K562 (cell line): ENCODE measurements at places on chromosomes 3 and 15. TPM values are rescaled to one million over a fixed set of nuclear protein-coding genes. Genes with fewer than 3 reads are reported as not detected.

- DNase-seq, result no peak
These were observed 683.8 kb downstream of the ZNF385D start for GRCh38 chr3:21067031-21067813.

DNA sequence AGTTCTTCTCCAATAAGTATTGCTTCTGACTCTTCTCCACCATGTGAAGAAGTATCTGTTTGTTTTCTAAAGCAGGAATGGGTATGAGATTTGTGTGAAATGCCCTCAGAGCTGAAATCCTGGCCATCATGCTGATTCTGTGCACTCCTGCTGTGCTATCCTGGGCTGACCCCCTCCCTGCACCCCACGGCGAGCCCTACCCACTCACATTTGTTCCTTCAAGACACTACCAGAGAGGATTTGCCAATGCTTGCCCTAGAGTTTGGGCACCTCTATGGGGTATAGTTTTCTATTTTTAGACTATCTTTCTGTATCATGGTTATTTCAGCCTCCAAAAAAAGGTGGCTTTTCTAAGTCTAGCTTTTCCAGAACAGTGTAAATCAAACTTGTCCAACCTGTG is 18.5 kb downstream of the TXNRD3 start:
- no peak for DNase-seq

DNA sequence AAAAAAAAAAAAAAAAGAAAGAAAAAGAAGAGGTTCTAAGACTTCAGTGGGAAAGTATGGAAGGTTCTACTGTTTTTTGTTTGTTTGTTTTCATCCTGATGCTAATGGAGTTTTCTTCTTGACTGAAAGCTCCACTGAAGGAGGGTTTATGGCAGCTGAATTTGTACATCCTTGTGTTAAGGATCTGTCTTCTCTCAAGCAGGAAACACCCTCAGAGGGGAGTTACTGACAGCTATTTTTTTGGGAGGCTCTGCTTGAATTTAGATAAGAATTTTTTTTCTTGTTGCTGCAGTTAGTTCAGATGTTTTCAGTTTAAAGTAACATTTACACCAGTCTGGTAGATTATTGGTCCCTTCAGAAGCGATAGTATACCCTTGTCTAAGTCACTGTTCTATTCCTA is 325.3 kb downstream of the ROBO2 start:
- no peak for DNase-seq

DNA sequence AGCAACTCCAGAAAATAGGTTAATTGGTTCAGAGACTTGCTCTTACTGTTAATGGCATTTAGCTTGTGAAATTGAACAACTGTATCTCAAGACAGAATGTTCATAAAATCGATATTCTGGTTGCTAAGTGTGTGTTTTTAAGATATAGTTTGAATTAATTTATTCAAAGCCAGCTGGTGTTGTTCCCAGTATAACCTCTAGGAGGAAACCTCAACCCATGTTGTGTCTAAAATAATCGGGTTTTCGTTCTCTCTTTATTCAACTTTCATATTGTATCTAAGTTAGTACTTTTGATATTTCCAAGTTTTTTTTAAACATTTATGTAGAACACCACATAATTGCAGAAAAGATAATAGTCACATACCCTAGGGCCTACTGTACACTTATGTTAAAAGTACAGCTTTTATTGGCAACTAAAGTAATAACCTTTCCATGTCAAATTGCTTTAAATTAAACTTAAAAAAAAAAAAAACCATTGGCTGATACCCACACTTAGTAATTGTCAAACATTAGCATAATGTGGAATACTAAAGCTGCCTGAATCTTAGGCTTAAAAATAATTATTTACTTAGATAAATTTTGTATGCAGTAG is 90.9 kb downstream of the SAMMSON start:
- DNase-seq, result peak; percentile 16

- no peak for DNase-seq
These were observed 575.8 kb upstream of the TBL1XR1 start for GRCh38 chr3:177772908-177773557.

- peak; percentile 84 for DNase-seq
These were observed 891 bp downstream of the RFT1 start for GRCh38 chr3:53129344-53129743.

- DNase-seq, result peak; percentile 45
These were observed 716 bp downstream of the SELENOS start for GRCh38 chr15:101276501-101277037.

- no peak for DNase-seq
These were observed 231.9 kb downstream of the DTWD1 start for GRCh38 chr15:49852756-49853155.

GRCh38 chr3:134477002-134477401 is 8.8 kb downstream of the ANAPC13 start:
- DNase-seq, result no peak

DNA sequence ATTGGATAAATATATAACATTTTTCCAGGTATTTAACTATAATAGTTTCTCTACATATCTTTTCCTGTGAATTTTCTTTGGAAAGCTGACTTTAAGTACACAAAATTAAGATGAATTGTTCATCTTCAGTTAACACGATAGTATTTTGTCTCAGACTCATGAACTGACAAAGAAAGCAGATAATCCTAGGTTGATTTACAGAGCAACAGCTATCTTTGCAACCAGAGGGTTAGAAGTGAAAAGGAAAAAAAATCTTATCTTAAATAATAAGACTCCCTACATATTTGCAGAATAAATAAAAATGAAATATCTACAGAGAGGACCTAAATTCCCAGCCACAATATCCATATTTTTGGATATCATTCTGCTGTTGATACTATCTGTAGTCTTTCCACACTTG is 350.2 kb upstream of the GRM7 start:
- DNase-seq, result no peak

DNA sequence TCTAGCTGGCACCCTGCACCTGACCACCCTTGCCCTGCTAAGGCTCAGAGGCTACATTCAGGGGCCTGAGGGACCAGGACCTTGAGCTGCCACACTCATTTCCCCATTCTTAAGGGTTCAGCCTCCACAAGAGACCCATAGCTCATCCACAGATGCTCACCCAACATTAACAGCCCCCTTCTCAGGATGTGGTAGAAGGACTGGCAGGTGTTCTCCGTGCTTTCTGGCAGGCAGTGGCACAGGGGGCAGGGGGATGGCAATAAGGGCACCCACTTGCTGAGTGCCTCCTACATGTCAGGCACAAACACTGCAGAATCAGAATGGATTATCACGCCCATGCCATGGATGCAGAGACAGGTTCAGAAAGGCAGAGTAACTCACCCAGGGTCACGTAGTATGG is 9.4 kb downstream of the MAPKAPK3 start:
- no peak for DNase-seq

DNA sequence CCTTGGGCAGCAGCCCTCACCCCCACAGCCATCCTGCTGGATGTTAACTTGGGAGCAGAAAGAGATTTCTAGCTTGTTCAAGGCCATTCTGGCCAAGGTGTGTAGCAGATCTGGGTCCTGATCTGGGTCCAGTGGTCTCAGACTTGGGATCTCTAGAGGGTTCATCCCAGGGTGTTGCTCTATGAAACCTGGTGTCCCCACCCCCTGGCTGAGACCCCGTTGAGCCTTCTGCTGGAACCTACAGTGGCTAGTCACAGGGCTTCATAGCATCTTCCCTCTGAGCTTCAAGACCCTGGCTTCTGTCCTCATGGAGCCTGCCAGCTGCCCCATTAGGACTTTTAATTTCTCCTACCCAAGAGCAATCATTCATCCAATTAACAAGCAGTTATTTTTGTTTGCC is 64.3 kb downstream of the EPHB1 start:
- DNase-seq, result no peak

MNS1 gene
- total RNA-seq, result 2.5 and 2.7 TPM in 2 replicates

EPHB1 gene
- not detected in 2 replicates for total RNA-seq

CLDN18 gene
- 0.11 TPM in 2 replicates for total RNA-seq

PLXNA1 gene
- 49.3 and 59.9 TPM in 2 replicates for total RNA-seq
